ENCODE measurements at places on chromosomes 16 and 17.

GRCh38 chr17:68004201-68004600 is 7.9 kb upstream of the C17orf58 start:
- DNase-seq = peak; percentile 36

- DNase-seq = no peak
Measured at GRCh38 chr17:81044428-81044763, 9.4 kb downstream of the BAIAP2 start.

DNA sequence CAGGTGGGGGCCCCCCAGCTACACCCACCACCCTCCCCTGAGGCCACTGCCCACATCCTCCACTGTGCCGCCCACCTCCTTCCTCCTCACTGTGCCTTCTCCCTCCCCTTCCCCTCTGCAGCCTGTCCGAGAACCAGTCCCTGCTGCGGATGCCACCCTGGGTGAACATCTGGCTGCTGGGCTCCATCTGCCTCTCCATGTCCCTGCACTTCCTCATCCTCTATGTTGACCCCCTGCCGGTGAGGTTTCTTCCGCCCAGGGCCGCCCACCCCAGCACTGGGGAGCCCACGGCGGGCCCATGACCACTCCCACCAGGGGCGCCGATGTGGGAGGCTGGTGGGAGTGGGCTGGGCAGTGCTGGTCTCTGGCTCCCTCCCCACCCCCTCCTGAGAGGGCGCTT is 22.1 kb downstream of the RABEP2 start:
- no peak for DNase-seq

GRCh38 chr17:80095844-80096475 is 5.4 kb upstream of the GAA start:
- no peak for DNase-seq

- no peak for DNase-seq
Measured at GRCh38 chr17:7894226-7894625, 5.6 kb downstream of the CHD3 start.

GRCh38 chr17:14904386-14904785 is 360.7 kb downstream of the PMP22 start:
- no peak for DNase-seq

DNA sequence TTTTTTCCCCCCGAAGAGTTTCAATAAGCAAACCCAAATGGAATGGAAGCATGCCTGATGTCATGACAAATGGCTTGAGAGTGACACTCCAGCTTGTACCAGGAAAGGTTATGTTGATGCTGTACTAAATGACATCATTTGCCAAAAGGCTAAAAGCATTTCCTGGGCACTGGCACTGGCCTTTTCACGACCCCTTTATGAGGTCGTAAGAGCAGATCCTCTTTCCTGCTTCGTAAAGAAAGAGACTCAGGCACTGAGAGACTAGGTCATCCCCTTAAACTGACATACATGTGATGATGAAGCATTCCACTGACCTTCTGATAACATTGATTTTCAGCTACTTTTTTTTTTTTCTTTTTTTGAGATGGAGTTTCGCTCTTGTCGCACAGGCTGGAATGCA is 30.5 kb downstream of the CEP295NL start:
- DNase-seq = no peak
